Urinary bladder (tissue), 4 donors: ENCODE measurements at places on chromosomes 12 and 14.

DNA sequence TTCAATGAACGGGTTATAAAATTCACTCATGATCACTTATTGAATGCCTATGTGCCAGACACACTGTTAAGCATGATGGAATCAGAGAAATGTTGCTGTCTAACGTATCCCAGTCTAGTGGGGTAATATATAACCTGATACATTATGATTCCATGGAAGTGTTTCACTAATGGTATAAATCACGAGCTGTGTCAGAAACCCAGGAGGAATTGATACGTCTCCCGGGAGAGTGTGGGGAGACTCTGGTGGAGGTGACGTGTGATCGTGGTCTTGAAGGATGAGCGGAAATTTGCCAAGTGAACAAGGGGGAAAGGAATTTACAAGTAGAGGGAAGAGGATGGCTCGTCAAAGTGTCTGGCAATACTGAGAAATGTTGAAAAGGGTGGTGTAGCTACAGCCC lies 26.5 kb downstream of the MANSC1 start:
- DNase-seq: no peak

DNA sequence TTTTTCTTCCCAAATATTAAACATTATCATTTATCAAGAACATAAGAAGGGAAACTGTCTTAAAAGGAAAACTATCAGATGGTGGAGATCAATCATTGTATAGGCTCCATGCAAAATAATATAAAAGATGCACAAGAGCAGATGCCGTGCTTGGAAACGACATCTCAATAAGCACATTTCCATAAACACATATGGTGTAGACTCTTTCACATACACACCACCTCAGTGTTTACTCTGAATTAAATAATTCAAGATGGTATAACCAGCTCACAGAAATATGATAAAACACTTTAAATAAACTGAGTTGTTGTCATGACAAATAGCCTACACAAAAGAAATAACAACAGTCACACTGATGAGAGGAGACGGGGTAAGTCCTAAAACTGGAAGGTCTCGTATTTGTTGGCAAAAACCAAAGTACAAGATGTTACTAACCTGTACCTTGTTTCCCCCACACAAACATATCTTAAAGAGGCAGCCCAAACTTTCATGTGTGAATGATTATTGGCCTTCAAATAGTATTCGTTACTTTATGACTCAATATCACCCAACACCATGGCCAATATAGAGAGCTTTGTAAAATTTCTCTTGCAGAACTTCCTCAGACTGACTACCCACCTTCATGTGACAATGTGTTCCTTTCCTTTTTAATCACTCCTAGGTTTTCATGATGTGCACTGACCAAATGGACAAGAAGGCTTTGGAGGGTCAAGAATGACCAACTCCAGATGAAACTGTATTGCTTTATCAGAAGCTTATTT lies 48.6 kb upstream of the TMPO start:
- DNase-seq: no peak

DNA sequence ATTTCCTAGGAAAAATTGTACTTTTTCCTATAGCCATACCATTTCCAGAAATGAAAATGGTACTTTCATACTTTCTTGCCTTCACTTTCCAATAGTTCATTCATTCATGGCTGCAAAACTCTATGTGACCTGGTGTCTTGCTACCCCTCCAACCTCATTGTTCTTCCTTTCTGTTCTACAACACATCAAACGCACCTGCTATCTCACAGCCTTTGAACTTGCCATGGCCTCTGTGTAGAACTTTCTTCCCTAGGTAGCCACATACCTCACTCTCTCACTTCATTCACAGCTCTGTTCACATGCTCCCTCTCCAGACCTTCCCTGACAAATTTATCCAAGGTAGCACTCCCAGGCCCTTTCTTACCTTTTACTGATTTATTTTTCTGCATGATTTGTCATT lies 149.2 kb downstream of the DUSP6 start:
- DNase-seq: no peak

- no peak for DNase-seq
Measured at GRCh38 chr14:91041450-91041849, 19.0 kb downstream of the RPS6KA5 start.

- no peak for DNase-seq
Measured at GRCh38 chr14:97776890-97777558, 979.8 kb downstream of the VRK1 start.

GRCh38 chr12:119322301-119322723 lies 12.2 kb upstream of the CCDC60 start:
- no peak for DNase-seq

DNA sequence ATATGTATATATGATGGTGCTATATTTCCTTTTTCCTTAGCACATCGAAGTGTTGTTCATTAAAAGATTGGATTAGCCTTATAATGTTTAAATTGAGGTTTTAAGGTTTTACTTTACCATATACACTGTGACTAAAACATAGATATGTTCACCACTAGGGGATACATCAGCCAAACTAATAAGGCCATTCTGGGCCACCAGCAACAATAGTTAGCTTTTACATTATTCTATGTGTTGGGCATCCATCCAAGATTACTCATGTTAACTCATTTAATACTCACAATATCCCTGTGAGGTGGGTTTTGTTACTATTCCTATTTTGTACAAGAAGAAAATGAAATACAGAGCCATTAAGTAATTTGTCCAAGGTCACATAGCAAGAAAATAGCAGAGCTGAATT lies 202.6 kb upstream of the AVPR1A start:
- no peak for DNase-seq

DNA sequence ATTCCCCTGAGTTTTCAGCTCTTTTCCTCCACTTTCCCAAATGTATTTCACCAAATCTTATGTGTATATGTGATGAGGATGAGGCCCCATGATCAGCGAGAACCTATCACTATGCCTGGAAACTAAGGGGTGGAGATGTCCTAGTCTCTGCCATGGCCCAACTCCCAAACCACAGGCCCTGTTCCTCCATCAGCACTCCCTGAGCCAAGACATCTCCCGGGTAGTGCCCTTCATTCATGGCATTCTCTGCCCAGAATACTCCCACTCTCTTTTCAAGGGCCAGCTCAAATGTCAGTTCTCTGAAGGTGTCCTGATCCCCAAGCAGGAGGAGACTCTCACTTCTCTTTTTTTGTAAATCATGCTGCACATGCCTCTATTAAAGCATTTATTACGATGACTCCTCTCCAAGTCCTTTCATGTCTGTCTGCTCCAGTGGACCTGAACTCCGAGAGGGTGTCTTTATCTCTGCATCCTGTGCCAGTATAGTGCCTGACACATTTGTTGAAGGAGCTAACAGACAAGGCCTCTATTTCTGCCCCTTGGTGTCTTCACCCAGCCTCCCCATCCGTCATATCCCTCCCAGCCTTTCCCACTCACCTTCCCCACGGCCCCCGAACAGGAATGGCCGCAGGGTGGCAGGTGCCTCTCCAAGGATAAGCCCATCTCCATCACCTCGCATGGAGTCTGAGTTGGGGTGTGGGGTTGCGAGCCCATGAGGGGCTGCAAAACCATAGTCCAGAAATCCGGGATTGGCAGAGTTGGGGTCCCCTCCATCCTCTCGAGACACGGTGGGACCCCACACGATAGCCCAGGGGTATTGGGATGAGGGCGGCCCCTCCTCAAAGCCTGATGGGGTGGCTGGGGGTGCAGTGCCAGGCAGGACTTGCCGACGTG lies 3.7 kb downstream of the PIANP start:
- no peak for DNase-seq

GRCh38 chr12:111954969-111955368 lies 58.0 kb downstream of the TMEM116 start:
- DNase-seq: no peak

DNA sequence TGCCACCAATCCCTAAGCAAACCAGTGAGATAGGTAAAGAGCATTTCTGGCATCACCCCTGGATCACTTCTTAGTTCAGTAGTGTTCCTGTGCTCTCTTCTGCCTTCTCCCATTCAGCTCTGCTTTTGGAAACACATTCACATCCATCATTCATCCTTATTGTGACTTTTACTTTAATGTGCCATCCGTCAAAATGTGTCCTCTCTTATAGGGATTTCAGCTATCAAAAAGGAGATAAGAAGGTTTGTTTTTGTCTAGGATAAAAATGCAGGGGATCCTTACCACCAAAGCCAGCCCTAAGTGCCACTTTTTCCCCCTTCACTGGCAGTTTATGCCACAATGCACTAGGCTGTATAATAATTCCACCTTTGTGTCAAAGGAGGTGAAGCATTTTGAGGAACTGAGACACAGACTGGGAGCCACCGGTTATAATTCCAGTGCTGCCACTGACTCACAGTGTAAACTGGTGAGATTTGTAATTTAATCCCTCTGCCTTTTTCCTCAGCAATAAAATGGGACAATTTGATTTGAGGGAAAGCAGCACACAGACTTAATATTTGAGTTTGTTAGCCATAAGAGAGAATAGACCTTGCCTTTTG lies 158.6 kb downstream of the PAX9 start:
- DNase-seq: no peak

- no peak for DNase-seq
Measured at GRCh38 chr14:94019329-94019728, 6.8 kb upstream of the OTUB2 start.

GRCh38 chr12:51360315-51360714 lies 13.8 kb upstream of the CELA1 start:
- DNase-seq: no peak

DNA sequence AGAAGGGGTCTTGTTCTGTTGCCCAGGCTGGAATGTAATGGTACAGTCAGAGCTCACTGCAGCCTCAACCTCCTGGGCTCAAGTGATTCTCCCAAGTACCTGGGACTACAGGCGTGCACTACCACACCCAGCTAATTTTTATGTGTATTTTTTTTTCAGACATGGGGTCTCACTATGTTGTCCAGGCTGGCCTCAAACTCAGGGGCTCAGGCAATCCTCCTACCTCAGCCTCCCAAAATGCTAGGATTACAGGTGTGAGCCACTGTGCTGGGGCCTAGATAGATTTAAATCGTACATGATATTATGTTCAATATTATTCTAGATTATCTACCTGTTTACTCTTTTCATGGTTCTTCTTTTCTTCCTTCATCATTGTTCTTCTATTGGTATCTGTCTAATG lies 61.5 kb downstream of the IFT81 start:
- no peak for DNase-seq

DNA sequence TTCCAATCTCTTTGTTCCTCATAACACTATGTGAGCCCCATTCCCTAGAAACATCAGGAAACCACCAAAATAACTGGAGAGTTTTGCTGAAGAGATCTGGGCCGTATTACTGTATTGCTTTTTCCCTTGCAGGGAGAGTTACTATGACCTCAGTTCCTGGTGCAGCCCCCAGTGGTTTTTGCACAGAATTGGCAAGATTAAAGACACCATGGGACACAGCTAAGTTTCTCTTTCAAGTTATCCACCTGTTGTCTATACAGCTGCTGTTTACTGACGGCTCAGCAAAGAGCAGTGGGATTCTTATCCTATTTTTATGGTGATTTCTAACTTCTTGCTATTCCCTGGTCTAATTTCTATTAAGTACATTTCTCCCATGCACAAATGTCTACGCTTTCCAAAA lies 77.1 kb upstream of the SLC35F4 start:
- no peak for DNase-seq

DNA sequence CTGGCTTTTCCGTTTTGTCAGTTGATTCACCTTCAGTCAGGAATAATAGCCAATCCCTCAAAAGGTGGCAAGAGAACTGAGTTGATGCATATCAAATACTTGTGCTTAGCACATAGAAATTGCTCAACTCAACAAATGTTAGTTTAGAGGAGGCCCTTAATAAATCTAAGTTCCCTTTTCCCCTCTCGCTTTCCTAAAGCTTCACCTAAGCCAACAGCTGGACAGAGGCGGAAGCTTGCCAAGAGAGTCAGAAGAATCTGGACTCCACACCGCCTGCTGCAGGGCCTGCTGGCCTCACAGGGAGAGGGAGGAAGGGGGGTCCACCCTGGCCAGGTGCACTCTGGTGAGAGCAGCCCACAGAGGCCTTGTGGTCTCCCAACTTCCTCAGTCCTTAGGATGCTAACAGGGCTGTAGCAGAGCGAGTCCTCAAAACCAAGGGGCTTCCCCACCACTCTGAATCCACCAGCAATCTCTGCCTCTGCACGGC lies 213.1 kb downstream of the CHST11 start:
- no peak for DNase-seq

- DNase-seq: no peak
Measured at GRCh38 chr14:22334627-22335026, 254.4 kb downstream of the DAD1 start.

DNA sequence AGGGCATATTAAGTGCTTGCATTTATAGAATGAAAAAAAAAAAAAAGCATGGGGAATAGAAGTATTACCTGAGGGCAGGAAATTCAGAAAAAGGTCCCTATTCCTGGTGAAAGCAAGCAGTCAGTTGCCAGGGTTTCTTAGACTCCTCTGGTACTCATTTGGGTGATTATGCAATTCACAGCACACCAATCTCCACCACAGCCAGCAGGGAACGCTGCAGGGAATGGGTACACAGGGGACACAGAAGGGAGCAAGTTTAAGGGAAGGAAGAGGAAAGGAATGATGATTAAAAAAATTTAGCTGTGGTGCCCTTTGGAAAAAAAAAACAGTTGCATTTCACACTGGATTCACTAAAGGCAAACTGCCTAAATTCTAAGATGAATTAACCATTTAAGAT lies 14.2 kb downstream of the BLTP3B start:
- no peak for DNase-seq

GRCh38 chr14:80705241-80705980 lies 236.1 kb downstream of the CEP128 start:
- no peak for DNase-seq

DNA sequence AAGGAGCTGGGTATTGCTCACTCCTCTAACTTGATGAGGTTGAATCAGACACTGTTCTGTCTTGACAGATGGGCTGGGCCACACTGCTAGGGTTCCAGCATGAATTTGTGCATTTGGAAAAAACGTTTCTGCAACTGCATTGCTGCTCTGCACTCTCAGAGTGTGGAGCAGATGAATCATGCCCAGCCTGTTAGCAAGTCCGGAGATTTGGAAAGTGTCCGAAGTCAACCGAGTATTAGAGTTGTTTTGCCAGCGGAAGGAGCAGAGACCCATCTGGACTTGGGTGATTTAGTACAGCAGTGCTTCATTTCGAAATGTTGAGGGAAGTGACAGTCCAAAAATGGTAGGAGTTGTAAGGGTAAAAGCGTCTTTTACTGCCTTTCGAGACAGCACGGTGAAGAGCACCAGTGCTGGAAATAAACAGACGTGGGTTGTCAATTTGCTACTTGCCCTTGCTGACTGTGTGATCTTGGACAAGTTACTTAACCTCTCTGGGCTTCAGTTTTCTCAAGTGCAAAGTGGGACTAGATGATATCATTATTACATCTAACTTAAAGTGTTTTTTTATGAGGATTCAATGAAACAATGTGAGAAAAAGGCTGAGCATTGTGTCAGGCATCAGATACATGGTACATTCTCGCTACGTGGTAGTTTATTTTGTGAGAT lies 139.5 kb downstream of the CHST11 start:
- no peak for DNase-seq

GRCh38 chr14:95440951-95441350 lies 75.5 kb downstream of the SYNE3 start:
- no peak for DNase-seq

GRCh38 chr14:70771781-70772212 lies 37.5 kb downstream of the MAP3K9 start:
- no peak for DNase-seq
